ENCODE measurements at places on chromosomes 4 and X. TPM values are rescaled to one million over a fixed set of nuclear protein-coding genes. Genes with fewer than 3 reads are reported as not detected.

The XPNPEP2 gene
- total RNA-seq, result not detected

The ARHGEF38 gene
- total RNA-seq, result not detected

The MAGEA12 gene
- total RNA-seq, result not detected

The TNIP3 gene
- total RNA-seq, result 0.58 TPM

The RTL5 gene
- total RNA-seq, result 8.4 TPM

The PDE6B gene
- total RNA-seq, result 10.4 TPM

The REELD1 gene
- total RNA-seq, result not detected

DNA sequence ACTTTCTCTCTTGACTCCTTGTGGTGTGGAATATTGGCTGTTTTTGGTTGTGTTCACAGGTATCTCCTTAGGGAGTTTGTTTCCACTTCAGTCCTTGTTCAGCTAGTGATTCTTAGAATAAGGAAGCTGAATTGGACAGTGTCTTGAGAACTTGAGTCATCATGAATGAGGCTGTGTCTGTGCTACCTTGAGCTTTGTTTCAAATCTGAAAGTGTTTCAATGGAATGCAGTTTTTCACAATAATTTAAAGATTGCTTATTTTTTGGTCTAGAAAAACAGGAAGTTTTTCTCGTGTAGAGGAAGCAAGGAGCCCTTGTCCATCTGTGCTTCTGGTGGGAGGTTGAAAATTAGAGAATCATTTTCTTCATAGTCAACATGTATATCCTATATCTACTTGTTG is 76.5 kb downstream of the ZNF518B start:
- no peak overlapping the region for H3K27ac ChIP-seq
- no peaks in the 10 kb centered on the region for H3K36me3 ChIP-seq
- H3K4me1 ChIP-seq, result no peaks in the 10 kb centered on the region

DNA sequence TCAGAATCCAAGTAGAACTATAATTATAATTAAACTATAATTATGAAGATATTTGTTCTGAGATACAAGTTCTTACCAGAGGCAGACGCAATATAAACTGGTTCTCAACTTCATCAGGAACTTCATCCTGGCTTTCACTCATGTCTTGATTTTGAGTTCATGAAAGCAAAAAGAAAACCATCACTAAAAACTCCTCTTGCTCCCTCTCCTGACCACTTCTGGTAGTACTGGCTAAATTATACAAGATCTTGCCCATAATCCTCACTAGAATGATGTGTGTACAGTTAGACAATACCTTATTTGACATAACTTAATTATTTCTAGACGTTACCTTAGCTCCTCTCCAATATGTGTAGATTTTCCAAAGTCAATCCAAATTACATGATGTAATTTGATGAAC is 3.7 kb downstream of the TAF7L start:
- no peaks in the 10 kb centered on the region for H3K4me1 ChIP-seq
- H3K27me3 ChIP-seq, result no peaks in the 10 kb centered on the region
- no peak overlapping the region for H3K4me3 ChIP-seq
- H3K27ac ChIP-seq, result no peak overlapping the region
- H3K36me3 ChIP-seq, result no peaks in the 10 kb centered on the region

- no peaks in the 10 kb centered on the region for H3K27me3 ChIP-seq
- no peak overlapping the region for H3K4me3 ChIP-seq
- H3K4me1 ChIP-seq, result peaks cover 31% of the 10 kb centered on the region
- peak; percentile 73 for DNase-seq
- H3K36me3 ChIP-seq, result no peaks in the 10 kb centered on the region
Observed at GRCh38 chrX:124211312-124211942, 121.0 kb upstream of the TEX13D start.

- H3K27me3 ChIP-seq, result no peaks in the 10 kb centered on the region
- DNase-seq, result peak; percentile 77
- H3K4me1 ChIP-seq, result peaks cover 31% of the 10 kb centered on the region
- peak overlapping the region; percentile 79 for H3K27ac ChIP-seq
- H3K36me3 ChIP-seq, result no peaks in the 10 kb centered on the region
- H3K4me3 ChIP-seq, result no peak overlapping the region
Observed at GRCh38 chrX:139554376-139554775, 23.8 kb downstream of the F9 start.

DNA sequence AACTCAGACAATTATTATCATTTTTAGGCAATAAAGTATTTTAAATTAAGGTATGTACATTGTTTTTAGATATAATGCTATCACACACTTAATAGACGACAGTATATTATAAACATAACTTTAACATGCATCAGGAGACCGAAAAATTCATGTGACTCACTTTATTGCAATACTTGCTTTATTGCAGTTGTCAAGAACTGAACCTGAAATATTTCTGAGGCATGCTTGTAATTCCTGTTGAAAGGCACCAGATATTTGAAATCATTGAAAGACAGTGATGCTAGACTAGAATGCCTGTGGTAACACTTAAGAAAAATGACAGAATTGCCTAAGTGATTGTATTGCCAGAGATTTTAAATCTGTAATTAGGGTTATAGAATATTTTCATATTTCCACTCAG is 175.6 kb upstream of the MAGEB2 start:
- no peaks in the 10 kb centered on the region for H3K36me3 ChIP-seq
- no peak for DNase-seq
- no peak overlapping the region for H3K27ac ChIP-seq
- no peak overlapping the region for H3K4me3 ChIP-seq
- H3K4me1 ChIP-seq, result no peaks in the 10 kb centered on the region

- H3K27ac ChIP-seq, result no peak overlapping the region
- H3K4me3 ChIP-seq, result no peak overlapping the region
- no peak for DNase-seq
- H3K4me1 ChIP-seq, result no peaks in the 10 kb centered on the region
- no peaks in the 10 kb centered on the region for H3K36me3 ChIP-seq
- no peaks in the 10 kb centered on the region for H3K27me3 ChIP-seq
Observed at GRCh38 chr4:72896515-72896914, 173.0 kb downstream of the COX18 start.

DNA sequence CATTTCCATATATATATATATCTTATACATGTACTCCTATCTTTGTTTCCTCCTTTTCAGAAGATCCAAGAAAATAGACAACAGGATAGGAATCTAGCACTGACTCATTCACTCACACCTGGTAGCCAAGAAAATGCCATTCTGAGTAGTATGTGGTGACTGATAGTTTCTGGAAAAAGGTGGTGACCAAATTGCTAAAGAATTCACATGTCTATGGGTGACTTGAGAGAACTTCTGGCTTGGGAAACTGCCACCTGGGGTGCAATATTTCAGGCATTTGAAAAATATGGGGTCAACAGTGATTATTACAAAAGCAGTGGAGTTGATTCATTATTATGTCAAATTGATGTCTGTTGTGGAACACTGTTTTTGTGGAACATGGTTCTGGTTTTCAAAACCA is 605.1 kb downstream of the PCDH18 start:
- no peak overlapping the region for H3K4me3 ChIP-seq
- no peaks in the 10 kb centered on the region for H3K27me3 ChIP-seq
- H3K4me1 ChIP-seq, result no peaks in the 10 kb centered on the region
- H3K36me3 ChIP-seq, result no peaks in the 10 kb centered on the region

DNA sequence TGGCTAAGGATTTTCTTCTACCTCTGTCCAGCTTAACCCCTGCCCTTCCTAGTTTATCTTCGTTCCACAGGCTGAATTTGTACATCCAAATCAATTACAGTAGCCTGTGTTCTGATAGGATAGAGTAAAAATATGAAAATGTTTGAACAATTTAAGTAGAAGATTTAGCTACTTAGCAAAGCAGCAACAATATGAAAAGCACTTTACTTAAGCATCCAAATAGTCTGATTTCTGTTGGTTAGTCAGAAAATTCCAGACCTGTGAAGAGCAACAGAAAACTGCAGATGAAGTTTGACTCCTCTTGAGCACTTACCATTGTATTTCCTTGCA is 2.0 kb downstream of the ARSJ start:
- H3K36me3 ChIP-seq, result no peaks in the 10 kb centered on the region
- H3K4me1 ChIP-seq, result peaks cover 7% of the 10 kb centered on the region
- H3K27me3 ChIP-seq, result peaks cover 5% of the 10 kb centered on the region
- H3K27ac ChIP-seq, result no peak overlapping the region
